ENCODE measurements at places on chromosomes 11 and 22.

DNA sequence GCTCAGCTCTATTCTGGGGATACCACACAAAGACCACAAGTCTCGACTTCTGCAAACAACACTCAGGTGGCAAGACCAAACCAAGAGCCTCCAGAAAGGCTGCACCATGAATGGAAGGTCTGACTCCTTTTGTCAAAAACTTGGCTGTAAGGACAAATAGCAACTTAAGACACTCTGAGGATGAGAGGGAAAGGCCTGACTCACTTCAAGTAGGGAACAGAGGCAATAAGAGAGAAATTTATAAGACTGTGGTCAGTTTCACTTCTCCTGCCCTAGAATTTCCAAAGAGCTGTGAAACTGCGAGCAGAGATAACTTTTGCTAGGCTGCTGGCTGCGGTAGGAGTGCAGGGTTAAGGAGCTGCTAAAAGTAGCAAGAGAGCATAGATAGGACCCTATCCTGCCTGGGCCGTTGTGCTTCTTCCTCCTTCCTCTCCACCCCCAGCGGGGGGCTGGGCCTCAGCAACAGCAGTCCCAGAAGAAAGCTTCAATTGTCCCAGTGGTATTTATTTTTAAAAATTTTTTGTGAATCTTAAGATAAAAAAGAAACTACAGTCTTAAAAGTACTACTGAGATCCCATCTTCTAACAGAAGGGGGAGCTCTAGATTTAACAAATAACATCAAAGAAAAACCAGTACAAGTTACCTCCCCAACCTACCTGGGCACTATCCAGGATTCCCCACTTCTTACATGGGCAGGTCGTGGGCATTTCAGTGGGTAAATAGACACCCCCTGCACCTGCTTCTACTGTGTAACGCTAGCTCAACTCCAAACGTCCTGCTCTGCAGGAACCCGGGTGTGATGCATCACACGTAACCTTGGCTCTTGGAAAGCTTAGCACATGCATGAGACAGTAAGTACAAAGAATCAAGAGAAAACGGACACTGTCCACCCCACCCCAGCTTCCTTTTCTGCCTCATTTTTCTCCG, 66.4 kb downstream of the SGSM3 start:
- DNase-seq: no peak

DNA sequence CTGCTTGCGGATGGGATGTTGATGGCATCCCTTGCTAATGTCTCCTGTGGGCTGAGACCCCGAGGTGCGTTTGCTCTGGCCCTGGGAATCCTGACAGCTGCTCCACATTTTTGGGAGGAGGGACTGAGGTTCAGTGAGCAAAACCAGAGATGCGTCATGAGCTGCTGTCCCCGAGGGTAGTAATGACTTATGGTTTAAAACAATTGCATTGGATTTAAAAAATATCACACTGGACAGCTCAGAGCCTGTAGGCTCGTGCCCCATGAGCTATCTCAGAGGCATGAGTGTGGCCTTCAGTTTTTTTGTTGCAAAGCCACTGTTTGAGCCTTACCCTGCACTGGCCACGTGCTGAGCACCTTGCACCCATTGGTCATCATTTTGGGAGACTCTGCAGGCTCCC, 20.9 kb upstream of the PARVG start:
- no peak for DNase-seq

DNA sequence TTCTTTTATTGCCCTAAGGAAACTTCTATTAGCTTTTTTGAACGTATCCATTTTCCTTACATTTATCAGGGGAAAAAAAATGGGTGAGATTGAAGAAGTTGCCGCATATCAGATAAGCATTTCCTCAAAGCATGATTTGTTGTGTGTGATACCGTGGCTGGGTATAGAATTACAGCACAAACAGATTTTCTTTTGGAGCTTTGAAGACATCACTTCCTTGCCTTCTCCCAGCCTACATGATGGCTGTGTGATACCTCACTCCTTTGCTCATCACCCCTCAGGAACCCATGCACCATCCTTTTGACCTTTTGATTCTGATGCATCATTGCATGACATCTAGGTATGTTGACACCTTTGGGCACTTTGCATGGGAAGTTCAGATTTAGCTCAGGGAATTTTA, 1155.3 kb downstream of the BRD1 start:
- no peak for DNase-seq

- DNase-seq: peak; percentile 18
Observed at GRCh38 chr11:14029971-14030920, 67.7 kb downstream of the SPON1 start.

GRCh38 chr11:103581760-103582159, 454.7 kb upstream of the DDI1 start:
- DNase-seq: no peak

GRCh38 chr22:46794491-46794890, 32.0 kb downstream of the TBC1D22A start:
- no peak for DNase-seq
